ENCODE measurements at places on chromosomes 11 and 22.

- no peak overlapping the region for H3K4me3 ChIP-seq
- H3K27ac ChIP-seq = no peak overlapping the region
- DNase-seq = no peak
Observed at GRCh38 chr11:72114570-72114969, 2.1 kb upstream of the ANAPC15 start.

DNA sequence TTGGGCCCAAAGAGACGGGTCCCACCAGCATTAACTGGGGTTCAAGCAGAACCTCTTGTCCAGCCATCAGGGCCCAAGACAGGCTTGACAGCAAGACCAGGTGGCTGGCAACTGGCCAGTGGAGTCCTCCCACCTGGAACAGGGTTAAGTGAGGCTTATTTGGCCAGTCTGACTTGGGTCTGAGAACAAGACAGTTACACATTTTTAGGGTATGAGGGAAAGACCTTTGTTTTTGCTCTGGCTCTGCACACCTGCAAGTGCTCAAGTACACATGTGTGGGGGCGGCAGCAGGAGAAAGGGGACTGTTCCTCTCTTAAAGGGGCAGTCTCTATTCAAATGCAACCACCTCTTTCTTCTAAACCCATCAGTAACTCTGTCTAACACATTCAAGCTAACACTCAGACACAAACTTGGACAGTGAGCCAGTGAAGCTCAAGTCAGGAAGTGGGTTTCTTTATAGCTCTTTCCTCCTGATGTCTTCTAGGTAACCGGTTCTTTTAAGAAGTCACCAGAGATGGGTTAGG, 116.2 kb downstream of the ETS1 start:
- peak overlapping the region; percentile 93 for H3K27ac ChIP-seq
- no peaks in the 10 kb centered on the region for H3K27me3 ChIP-seq
- H3K4me3 ChIP-seq = peak overlapping the region; percentile 73

DNA sequence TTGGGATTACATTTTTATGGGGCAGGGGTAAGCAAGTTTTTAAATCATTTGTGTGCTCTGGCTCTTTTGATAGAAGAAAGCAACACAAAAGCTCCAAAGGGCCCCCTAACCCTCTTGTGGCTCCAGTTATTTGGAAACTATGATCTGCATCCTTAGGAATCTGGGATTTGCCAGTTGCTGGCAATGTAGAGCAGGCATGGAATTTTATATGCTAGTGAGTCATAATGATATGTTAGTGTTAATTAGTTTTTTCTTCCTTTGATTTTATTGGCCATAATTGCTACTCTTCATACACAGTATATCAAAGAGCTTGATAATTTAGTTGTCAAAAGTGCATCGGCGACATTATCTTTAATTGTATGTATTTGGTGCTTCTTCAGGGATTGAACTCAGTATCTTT, 10.1 kb downstream of the RAG1 start:
- no peak overlapping the region for H3K27ac ChIP-seq
- H3K36me3 ChIP-seq = no peaks in the 10 kb centered on the region
- peaks cover 4% of the 10 kb centered on the region for H3K27me3 ChIP-seq
- no peak for DNase-seq

DNA sequence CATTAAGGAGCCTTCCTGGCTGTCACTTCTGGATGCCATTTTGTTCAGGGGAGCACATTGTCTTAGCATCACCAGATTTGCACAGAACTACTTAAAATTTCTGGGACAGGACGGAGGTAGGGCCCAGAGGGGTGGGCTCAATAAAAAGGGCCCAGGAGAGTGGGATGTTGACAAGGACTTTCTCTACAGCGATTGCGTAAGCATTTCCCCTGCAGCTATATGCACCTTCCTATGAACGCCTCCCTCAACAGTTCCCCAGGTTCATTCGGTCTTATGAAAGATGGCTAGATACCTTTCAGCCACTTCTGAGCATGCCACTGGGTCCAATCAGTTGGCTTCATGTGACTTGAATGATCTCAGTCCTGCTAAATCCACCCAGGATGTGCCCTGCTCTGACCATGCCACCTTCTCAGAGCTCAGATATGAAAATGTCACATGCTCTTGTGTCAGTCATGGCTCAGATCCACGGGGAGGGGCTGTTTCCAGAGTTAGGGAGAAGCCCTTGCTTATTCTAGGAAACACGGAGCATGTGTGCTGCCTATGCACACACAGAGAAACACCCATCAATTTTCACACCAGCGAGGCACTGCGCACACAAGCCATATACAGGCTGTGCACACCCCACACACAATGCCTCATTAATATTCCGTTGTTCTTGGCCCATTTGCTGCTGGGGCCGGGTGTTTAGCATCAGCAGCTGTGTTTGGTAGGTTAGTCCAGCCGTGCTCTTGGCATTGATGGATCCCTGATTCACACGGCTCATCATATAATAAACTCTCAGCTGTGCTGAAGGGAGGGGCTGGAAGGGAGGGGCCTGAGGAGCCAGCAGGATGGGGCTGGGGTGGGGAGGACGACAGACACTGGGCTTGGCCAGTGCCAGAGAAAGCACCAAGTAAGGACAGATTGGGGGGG, 52.5 kb upstream of the NNMT start:
- DNase-seq = no peak
- no peaks in the 10 kb centered on the region for H3K27me3 ChIP-seq
- H3K27ac ChIP-seq = no peak overlapping the region
- H3K36me3 ChIP-seq = no peaks in the 10 kb centered on the region
- no peaks in the 10 kb centered on the region for H3K4me1 ChIP-seq

DNA sequence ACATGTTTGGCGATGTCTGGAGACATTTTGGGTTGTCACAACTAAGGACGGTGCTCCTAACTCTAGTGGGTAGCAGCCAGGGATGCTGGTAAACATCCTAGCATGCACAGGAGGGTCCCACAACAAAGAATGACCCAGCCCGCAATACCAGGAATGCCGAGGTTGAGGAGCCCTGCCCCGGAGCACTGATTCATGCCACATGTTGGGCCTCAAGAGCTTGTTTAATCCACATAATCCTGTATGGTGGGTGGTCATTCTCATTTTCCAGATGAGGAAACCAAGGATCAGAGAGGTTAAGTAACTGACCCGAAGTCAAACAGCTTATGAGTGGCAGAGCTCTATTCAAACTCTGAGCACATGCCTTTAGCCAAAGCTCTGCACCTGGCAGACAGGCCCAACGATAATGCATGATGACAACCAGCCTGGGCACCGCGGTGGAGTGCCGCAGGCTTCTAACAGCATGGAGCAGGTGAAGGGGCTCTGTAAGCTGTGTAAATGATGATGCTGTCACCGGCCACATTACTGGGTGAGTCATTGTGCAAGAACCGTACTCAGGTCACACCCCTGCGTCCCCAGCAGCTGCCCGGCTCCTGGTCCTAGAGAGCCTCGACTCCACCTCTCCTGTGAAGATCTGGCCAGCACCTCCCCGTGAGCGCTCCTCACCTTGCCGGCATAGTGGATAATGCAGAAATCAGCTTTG, 58.6 kb downstream of the APOL1 start:
- no peaks in the 10 kb centered on the region for H3K4me1 ChIP-seq
- H3K27ac ChIP-seq = no peak overlapping the region
- no peaks in the 10 kb centered on the region for H3K27me3 ChIP-seq

DNA sequence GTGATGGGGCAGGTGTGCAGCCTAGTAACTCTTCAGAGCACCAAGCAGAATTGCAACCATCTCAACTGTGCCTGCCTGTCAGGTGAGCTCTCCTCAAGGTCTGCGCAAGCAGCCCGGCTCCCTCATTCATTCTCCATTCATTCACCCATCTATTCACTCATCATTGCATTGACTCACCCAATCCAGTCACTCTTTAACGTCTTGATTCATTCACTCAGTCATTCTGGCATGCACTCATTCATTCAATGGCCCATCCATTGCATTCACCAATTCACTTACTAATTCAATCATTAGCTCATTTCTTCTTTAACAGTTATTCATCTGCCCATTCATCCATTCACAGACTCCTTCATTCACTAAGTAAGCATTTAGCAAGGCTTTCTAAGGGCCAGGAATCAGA, 111.8 kb downstream of the PDE2A start:
- DNase-seq = no peak
- H3K36me3 ChIP-seq = no peaks in the 10 kb centered on the region

- no peak for DNase-seq
- peak overlapping the region; percentile 97 for H3K4me3 ChIP-seq
- peaks cover 42% of the 10 kb centered on the region for H3K36me3 ChIP-seq
Observed at GRCh38 chr11:134223121-134223520, 646 bp downstream of the NCAPD3 start.

All from activated naive CD8-positive, alpha-beta T cell treated with anti-CD3 and anti-CD28 coated beads, Interleukin-2, amount 50 U/mL, for 24 hours (primary cell).